Fibroblast of lung (primary cell): ENCODE measurements at places on chromosomes 11 and 22. TPM values are rescaled to one million over a fixed set of nuclear protein-coding genes. Genes with fewer than 3 reads are reported as not detected.
A peak's percentile ranks its signal among the peaks of the same experiment; 100 is the strongest.

The FAM227A gene
- total RNA-seq: 0.66 and 0.77 TPM in 2 replicates

GRCh38 chr11:109249597-109249996, 172.4 kb upstream of the C11orf87 start:
- DNase-seq: no peak

GRCh38 chr22:28112548-28113043, 193.5 kb upstream of the PITPNB start:
- peak; percentile 66 for DNase-seq

GRCh38 chr11:45209000-45209879, 62.8 kb downstream of the PRDM11 start:
- DNase-seq: no peak
